Germinal center (tissue), 1 donor: ENCODE measurements at places on chromosomes 6 and 20.

DNA sequence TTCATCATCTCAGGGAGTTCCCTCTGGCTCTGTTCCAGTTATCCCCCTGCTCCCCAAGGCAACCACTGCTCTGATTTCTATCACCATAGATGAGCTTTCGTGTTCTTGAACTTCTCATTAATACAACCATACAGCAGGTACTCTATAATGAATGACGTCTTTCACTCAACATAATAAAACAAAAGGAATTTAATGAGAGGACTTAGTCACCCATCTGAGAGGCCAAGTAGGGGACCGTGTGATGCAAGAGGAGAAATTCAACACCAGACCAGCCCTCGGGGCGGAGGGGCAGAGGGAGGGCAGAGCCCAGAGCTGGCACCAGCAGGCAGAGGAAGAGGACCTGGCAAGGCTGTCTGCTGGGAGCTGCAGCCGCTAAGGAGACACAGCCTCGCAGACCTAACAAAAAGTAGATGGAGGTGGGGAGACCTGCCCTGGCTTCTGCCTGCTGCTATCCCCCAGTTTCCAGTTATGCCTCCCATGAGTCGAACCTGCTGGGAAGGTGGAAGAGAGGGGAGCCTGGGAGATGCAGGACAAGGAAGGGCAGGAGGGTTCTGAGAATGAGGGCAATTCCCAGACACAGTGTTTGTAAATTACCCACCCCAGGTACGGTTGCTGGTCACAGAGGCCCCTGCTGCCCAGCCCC, 13.8 kb downstream of the CCN5 start:
- no peak for DNase-seq

DNA sequence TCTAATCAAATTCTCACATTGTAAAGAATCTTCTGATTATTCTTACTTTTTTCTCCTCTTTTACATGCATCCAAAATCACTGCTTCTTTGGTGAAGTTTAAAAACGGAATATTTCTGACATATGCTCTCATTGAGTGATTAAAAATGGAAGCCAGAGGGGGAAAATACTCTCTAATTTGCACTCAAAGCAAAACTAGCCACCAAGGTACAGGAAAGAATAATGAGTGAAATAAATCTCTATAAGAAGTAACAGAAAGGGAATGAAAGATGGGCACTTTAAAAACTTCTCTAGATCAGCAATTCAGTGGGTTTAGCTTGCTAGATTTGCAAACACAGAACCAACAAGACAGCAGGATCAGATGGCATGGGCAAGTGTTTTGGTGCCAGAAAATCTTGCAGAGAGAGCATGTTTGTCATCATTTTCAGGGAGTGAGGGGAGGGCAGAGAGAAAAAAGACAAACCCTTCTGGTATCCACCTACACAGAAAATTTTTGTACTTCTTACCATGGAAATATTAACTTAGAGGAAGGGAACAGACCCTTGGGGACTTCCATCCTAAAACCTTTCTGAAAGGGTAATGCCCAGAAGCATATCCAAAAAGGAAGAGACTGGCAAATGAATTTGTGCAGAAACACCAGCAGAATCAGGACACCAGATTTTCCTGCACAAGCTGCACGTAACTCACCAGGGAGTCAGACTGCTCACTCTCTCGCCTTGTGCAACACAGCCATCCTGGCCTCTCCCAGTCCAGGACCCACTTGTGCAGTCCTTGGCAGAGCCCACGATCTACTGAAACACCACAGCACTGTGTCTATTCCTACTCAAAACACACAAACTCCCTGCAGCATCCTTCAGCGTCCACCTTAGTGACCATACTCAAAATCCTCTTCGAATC, 270.2 kb upstream of the PRDM1 start:
- no peak for DNase-seq

DNA sequence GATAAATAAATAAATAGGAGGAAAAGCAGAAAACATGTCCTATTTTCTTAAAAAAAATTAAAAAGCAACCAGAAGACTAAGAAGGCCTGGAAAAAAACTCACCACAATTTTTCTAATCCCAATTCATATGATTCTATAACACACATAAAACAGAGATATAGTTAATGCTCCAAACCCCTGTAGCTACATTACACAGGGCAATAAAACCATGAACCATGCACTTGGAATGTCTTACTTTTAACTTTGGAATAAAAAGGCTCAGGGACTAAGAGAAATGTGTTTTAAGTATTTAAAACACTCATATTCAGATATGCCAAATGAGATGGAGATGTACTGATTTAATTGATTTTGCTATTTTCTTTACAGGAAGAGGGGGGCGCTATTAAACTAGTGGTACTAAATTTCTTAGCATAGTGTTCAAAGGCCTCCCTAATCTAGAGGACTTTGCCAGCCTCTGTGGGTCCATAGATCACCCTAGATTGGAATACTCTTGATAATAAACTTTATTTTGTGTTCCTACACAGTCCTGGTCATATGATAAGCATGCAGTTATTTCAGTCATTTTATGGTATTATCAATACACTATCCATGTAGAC, 30.3 kb upstream of the GCM1 start:
- no peak for DNase-seq

DNA sequence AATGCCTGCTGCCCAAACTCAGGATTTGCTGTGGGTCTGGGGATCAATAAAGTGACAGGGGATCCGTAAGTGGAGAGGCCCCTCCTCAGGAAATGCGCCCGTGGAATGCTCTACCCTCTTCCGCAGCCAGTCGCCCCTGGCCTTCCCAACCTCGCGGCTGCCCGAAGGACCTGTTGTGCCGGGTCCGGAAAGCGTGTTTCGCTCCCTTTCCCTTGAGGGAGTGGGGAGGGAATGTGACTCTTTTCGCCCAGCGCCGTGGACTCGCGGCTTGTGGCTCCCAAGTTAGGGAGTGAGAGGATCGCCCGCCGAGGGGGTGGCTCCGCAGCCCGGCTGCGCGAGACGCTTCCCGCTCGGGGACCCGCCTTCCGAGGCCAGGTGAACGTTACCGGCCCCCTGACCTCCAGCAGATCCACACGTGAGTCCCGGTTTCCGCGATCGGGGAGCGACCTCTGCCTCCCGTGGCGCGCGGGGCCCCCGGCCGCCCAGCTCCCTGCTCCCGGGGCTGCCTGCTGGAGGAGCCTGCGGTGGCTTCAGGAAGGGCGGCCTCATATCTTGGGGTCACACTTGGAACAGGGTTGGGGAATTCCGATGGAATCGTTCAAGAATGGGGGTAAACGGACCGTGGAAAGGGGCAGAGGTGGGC, 666 bp downstream of the TPD52L1 start:
- peak; percentile 7 for DNase-seq

DNA sequence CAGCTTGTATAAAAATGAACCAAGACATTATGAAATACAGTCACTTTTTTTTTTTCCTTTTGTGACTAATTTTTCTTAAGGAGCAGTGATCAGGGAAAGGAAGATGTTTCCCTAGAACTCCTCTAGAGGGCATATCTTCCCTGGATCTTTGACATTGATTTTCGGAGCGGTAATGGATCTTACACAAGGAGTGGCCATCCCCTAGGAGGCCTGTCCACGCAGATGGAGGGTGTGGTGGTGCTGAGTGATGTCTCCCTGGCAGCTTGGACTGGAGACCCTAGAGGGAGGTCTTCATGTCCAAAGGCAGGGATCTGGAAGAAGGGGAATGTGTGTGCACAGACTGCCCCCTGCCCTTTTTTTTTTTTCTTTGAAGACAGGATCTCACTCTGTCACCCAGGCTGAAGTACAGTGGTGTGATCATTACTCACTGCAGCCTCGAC, 7.0 kb upstream of the KIFC1 start:
- no peak for DNase-seq

DNA sequence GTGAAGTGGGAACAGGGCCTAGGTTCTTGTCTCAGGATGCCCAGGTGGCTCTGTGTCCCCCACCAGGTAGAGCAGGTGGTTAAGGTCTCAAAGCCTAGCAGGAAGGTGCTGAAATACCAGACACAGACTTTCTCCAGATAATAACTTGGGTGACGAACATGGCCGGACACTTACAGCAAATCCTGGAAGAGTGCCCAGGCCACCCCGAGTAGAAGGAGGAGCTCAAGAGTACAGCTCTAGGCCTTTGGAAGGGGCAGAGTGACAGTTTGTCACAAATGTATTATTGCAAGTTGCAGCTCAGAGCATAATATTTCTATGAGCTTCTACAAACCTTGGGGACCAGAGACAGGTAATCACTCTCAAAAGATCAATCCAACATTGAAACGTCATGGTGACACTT, 251.6 kb upstream of the SOX4 start:
- no peak for DNase-seq

- DNase-seq, result no peak
Measured at GRCh38 chr20:56595746-56596475, 33.2 kb upstream of the TFAP2C start.

- DNase-seq, result no peak
Measured at GRCh38 chr20:20926222-20926905, 179.8 kb downstream of the LINC00237 start.

- no peak for DNase-seq
Measured at GRCh38 chr6:161434921-161435747, 161.3 kb upstream of the AGPAT4 start.

- no peak for DNase-seq
Measured at GRCh38 chr6:18035330-18035854, 48.0 kb upstream of the KIF13A start.

- no peak for DNase-seq
Measured at GRCh38 chr6:124056407-124057334, 253.0 kb downstream of the NKAIN2 start.

DNA sequence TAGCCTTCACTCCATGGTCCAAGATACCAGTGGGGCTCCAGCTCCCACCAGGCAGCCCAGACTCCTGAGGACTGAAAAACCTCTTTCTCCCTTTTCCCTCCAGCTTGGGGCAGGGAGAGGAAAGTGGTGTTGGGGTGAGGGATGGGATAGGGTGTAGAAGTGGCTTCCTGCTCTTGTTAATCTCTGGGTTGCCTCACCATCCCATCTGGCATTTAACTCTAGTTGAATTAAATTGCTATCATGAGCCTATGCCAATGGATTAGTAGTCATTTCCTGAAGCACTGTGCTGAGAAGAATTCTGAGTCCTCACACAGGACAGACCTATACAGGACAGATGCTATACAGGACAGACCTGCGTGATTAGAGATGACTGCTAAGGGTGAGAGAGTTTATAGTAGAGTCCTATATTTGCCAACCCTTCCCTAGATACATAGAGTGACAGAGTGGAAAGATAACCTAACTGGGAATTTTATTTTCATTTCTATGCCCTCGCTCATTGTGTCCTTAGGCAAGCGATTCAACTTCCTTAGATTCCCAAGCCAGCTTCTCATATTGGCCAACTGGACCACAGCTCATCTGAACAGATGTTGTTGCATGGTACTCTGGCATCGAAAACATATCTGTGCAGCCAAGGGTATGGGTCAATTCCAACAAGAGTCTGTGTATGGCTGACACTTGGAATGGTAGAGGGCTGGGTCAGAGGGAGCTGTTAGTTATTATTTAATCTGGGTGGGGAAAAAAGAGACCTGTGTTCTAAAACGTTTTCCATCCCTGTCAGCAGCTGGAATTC, 42.8 kb downstream of the MCHR2 start:
- DNase-seq, result no peak

GRCh38 chr20:53748821-53749421, 155.3 kb upstream of the ZNF217 start:
- DNase-seq, result no peak

DNA sequence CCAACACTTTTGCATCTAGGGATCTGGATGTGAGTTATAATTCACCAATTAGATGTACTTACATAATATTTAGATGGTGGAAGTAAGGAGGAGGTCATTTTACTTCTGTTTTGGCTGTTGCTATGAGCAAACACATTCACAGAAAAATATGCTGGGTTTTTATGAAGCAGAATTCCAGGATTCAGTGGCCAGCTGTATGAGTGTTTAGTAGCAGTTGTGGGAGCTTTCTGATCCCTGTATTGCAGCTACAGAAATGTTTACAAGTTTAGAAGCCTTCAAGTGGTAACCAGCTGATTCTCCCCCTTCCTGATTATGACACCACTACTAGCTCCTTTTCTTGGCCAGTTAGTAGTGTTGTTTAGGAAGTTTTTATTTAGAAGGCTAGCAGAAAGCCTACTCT, 177.0 kb downstream of the TENT5A start:
- no peak for DNase-seq

DNA sequence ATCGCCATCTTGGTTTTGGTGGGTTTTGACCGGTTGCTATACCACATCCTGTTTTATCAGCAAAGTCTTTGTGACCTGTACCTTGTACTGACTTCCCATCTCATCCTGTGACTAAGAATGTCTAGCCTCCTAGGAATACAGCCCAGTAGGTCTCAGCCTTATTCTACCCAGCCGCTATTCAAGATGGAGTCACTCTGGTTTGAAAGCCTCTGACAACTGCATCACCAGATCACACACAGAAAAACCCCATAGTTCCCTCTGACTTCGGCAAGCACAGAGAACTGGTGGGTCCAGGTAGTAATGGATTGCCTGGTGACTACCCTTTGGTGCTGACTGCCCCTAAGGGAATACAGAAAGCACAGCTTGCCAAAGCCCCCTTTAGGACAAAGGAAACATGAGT, 10.3 kb upstream of the RSPH4A start:
- DNase-seq, result no peak

GRCh38 chr20:63268671-63269439, 3.8 kb upstream of the ARFGAP1 start:
- no peak for DNase-seq

DNA sequence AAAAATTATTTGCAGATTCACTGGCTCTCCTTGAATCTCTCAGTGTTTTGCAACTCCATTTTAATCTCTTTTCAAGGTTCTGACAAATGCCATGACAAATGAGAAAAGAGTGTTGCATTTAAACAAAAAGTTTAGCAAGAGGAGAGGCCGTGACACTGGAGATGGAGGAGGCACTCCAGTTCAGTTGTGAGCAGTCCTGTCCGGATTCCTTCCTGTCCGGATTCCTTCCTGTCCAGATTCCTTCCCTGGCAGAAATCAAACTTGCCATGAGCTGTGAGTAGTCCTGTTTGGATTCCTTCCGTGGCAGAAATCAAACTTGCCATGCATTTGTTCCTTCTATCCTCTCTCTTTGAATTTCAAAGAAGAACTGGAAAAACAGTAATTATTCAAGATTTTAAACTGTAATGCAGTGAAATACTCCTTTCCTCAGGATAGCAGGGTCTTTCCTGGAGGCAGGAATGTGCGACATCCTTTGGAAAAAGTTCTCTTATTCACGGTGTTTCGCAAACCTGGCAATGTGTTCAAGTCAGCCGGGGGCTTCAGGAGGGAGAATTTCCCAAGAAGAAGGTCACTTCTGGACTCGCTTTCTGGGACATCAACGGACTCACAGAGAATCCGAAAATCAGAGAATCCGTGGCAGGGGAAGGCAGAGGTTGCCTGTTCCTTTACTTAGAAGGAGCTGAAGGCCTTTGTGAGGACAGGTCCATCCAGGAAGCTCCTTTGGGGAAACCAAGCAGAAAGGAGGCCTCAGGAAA, 48.7 kb upstream of the DACT2 start:
- DNase-seq, result no peak

DNA sequence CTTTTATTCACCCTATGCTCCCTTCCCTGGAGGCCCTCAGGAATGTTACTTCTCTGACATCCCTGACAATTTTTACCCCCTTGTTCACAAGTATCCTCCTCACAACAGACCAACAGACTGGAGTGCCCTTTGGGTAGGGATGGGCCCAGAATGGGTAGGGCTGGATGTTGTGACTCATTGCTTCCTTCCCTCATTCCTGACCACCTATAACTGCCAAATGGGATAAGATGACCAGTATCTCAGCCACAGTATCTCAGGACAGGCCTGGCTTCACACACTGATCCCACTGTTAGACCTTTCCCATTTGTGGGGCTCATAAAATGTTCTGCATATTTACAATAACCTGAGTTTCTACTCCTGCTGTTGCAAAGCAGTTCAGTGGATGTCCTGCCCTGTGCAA, 223.0 kb upstream of the LRFN2 start:
- DNase-seq, result no peak

- no peak for DNase-seq
Measured at GRCh38 chr6:160303806-160304205, 44.4 kb upstream of the SLC22A3 start.

GRCh38 chr6:162699961-162700360, 27.6 kb downstream of the PRKN start:
- DNase-seq, result no peak
